Skin of body (tissue), 3 donors: ENCODE measurements at places on chromosomes 2 and 18. TPM values are rescaled to one million over a fixed set of nuclear protein-coding genes. Genes with fewer than 3 reads are reported as not detected.

Gene FHOD3
- 32.0 TPM for total RNA-seq

Gene PDE1A
- total RNA-seq: 2.6 TPM

Gene LIMS4
- 0.49 TPM for total RNA-seq

Gene SLC35G4
- total RNA-seq: not detected

Gene OSGEPL1
- 10.8 TPM for total RNA-seq

Gene YIPF4
- 22.1 TPM for total RNA-seq

Gene INPP5D
- total RNA-seq: 7.6 TPM

Gene NYAP2
- 0.30 TPM for total RNA-seq

Gene LYG2
- total RNA-seq: 16.5 TPM

Gene FBXO36
- 4.5 TPM for total RNA-seq

Gene SIX2
- 0.39 TPM for total RNA-seq

Gene MARCHF4
- total RNA-seq: not detected

Gene MEMO1
- 26.0 TPM for total RNA-seq

Gene FSIP2
- total RNA-seq: 2.6 TPM

Gene SRD5A2
- total RNA-seq: not detected

Gene PLB1
- 7.2 TPM for total RNA-seq

Gene XDH
- 1.7 TPM for total RNA-seq

Gene KCNF1
- 0.10 TPM for total RNA-seq

Gene CHST9
- 0.39 TPM for total RNA-seq

Gene CCDC148
- 1.2 TPM for total RNA-seq

Gene CHRNG
- total RNA-seq: 1.6 TPM

Gene TEKT4
- total RNA-seq: not detected

Gene MDH1B
- 0.99 TPM for total RNA-seq

Gene MAP2
- total RNA-seq: 14.4 TPM

Gene DPP4
- 13.7 TPM for total RNA-seq

Gene TRAK2
- 32.5 TPM for total RNA-seq

Gene TYMS
- 25.0 TPM for total RNA-seq

Gene SH3YL1
- total RNA-seq: 65.0 TPM

Gene RRM2
- 17.3 TPM for total RNA-seq
